NCI-H2171 treated with DMSO at 0.1 percent for 48 hours (cell line): ENCODE measurements at places on chromosomes 5 and 9.

GRCh38 chr9:6780690-6781089, 22.9 kb downstream of the KDM4C start:
- DNase-seq, result no peak

DNA sequence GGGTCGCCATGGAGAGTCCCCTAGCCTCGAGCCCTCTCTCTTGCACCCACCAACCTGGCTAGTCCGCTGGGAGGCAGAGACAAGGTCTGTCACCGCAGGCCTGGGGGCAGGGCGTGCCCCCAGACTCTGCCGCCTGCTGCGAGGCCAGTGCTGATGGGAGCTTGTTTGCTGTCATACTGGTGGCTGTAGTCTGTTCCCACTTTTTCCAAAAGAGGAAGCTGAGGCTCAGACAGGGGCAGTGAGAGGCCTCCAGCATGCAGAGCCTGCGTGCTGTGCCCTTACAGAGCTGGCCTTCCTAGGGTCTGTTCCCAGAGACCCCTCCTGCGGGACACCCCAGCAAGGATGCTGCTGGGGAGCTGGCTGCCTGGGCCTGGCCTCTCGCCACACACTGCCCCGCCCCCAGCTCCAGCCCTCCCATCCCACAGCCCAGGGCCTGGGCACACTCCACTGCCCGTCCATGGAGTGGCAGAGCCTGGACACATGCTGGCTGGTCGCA, 21.0 kb upstream of the SUSD3 start:
- DNase-seq, result no peak

GRCh38 chr9:133647148-133647547, 11.0 kb downstream of the DBH start:
- DNase-seq, result no peak

DNA sequence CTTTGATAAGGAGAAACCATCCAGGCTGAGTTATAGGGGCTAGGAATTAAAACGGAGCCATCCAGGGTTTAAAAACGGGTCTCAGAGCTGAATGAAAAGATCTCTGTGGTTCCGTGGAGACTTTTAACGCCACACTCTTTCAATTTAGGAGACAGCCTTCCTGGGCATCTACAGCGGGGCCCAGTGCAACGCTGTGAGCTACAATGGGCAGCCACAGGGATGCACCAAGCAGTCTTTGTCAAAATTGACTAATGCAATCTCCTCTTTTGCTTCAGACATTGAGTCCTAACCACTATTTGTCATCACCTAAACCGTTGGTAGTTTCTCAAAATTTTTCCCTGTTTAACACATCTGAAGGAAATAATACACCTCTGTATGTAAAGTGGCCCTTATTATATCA, 96.6 kb upstream of the ABCA1 start:
- DNase-seq, result no peak

GRCh38 chr5:128334010-128334716, 203.9 kb downstream of the FBN2 start:
- no peak for DNase-seq

DNA sequence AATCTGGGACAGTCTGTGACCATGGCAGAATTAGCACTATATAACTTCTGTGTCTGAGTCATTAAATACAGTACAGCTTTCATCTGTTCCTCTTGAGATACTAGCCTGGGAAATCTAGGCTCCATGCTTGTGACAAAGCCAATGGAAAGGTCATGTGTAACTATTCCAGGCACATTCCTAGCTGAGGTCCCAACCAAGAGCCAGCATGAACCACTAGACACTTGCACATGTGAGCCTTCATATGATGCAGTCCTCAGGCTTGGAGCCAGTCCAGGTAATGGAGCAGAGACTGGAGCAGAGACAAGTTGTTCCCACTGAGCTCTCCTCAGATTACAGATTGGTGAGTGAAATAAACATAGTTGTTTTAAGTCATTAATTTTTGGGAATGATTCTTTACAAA, 412.4 kb upstream of the ZNF462 start:
- DNase-seq, result peak; percentile 37
